ENCODE measurements at places on chromosomes 16 and 17.

DNA sequence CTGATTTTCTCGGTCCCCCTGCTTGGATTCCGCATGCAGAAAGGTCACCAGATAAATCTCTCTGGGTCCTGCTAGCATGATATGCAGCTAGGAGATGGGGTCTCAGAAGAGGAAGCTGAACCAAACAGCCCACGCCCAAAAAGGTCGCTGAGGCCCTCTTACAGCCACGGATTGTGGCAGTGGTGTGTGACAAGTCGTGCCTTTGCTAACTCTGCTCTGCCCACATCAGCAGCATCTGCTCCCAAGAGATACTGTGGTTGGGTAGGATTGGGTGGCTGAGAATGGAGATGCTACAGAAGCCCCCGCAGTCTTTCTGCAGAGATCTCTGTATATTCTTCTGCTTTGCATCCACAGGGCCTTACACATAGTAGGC lies 15.2 kb upstream of the SKAP1 start:
- no peak for DNase-seq

DNA sequence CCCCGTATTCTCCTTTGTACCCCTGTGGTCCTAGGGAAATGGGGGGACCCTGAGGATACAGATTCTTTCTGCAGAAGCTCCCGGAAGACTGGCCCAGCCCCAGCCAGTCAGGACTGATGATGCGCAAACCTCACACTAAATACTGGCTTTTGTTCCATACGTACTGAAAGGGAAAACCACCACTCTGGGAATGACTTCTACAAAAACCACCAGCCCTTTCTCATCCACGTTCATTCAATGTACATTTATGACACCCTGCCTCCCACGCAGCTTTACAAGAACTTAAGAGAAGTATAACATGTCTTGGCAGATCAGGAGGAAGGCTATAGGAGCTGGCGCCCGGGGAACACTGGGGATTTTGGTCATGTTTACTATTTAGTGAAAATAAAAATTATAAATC lies 70.6 kb downstream of the MARCHF10 start:
- DNase-seq = no peak

DNA sequence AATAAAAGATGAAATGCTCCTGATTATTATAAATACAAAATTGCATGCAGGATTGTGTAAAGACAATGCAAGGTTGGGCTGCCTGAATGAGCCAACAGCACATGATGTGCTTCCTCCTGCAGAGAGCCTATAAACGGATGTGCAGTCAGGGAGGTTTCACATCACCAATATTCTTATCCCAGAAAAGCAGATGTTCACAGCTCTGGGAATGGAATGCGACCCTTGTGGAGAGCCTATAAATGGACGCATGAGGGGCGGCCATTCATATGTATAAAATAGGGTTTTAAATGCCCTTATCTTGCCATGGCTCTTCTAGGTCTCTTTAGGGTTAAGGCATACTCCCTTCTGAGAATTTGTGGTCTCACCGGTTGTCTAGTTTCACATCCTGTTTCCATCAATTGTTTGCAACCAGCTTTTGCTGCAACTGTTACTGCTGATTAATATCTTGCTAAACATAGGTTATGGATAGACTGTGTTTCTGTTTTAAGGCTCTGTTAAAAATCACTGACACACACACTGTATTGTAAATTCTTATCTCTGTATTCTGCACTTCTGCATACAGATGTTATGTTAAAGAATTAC lies 31.9 kb downstream of the SLFN11 start:
- DNase-seq = no peak

DNA sequence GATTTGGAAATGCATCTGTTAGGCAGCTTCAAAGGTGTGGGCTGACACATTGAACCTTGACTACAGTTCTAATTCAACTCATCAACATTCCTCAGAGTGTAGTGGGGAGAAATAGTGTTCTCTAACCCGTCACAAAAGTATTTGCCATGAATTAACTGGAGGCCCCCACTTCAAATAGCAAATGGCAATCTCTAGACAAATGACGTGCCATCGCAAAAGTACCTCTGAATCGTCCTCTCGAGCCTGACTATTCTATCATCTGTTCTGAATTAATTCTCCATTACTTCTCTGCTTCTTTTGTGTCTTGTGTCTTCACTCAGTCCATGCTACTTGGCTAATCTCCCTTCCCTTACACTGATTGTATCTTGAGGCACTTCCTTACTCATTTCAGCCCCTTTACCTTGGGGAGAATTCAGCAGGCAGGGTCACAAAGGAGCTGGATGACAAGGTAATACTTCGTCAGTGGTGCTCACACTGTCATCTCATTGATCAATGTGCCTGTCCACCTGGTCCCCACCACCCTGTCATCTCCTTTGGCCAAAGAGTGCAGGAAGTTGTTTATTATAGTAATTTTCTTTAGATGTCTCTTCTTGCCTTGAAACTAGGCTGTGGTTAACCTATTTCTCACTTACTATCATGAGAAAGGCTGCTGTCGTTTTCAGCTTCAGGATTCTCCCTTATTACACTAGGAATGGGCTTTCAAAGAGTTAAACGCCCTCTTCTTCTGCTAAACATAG lies 108.4 kb downstream of the SYCE1L start:
- DNase-seq = no peak

GRCh38 chr16:10182222-10183053 lies at the start of gene GRIN2A:
TSS of gene GRIN2A (minus strand) at chr16:10182428. CDS start at chr16:10180411, 2,017 bp downstream.
- DNase-seq = no peak

DNA sequence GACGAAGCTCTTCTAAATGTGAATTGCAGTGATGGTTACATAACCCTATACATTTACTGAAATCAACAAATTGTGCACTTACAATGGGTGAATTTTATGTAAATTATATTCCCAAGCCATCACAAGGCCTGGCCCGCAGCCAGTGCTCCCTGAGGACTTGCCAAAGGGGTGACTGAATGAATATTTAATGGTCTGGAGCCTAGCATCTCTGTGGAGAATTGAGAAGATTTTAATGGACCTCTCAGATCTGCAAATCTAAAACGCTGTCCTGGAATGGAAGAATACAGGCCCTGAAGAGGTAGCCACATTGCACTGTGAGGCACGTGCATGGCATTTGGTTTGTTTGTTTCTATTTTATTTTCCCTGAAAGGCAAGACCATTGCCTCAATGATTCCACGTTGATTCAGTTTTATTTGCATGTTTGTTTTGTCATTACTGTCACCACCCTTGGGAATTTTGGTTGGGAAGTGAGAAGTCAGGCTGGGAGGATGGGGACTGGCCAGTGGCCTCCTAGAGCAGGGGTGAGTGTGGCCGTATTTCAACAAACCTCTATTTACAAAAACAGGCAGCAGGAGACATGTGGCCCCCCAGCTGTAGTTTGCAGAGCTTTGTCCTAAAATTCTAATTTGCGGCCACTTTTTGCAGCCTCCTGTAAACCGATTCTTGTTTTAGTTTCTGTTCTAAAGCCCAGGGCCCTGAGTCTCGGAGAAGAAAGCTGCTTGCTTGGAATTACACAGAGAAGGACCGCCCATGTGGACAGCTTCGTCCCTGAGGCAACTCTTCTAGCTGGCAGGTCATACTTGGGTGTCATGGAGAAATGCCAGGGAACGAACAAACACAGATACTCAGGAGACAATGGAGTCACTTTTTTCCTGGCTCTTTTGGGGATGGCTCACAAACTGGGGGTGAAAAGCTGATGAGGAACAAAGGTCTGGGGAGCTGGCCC lies 40.5 kb upstream of the GCSH start:
- DNase-seq = no peak

DNA sequence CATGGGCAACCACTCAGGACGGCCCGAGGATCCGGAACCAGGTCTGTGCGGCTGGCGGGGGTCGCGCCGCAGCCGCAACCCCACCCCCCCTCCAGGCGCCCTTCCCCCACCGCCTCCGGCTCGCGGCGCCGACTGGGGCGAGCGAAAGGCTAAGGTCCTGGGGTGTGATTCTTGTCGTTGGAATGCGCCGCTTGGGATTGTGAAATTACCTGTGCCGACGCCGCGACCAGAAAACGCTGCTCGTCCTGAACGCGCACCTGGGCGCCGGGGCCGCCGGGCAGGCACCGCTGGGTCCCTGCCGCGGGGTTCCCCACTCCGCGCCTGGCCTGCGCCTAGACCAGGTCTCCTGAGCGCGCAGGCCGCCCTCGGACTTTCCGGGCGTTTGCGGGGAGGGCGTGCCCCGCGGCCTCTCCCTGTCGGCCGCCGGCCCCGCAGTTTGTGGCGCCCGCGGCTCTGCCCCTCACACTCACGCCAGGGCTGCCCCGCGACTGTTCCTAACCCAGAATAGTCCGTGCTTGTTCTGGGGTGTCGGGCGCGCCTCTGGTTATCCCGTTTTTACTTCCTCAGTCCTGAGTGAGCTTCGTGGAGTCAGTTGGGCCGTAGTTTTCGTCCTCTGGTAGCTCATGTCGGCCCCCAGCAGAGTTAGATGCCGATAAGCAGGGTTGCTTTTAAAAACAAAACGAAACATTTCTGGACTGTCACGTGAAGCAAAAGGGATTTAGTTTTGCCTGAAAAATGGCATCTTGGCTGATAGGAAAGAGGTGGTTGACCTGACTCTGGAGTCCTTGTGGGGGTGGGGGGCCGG lies 147.2 kb downstream of the SPECC1 start:
- DNase-seq = no peak

DNA sequence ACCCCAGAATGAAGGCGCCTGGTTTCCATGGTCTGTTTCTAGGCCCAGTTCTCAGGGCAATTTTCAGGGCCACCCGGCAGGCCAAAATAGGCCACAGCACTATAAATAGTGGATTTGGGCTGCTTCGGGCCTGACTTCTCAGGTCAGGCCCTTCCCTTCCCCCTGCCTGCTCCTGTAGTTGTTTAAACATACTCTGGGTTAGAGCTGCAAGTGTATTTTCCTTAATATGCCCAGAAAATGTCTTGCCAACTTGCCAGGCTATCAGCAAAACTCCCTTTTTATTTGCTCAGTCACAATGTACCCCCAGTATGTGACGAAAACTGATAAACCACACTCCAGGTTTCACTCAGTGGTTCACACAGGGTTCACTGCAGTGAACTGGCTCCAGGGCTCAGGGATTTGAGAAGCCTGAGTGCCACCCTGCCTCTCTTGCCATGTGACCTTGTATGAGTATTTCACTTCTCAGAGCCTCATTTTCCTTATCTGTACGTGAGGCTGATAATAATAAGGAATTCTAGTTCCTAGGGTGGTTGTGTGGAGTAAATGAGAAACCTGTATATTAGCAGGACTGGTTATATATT lies 76.5 kb downstream of the GPRC5B start:
- no peak for DNase-seq

DNA sequence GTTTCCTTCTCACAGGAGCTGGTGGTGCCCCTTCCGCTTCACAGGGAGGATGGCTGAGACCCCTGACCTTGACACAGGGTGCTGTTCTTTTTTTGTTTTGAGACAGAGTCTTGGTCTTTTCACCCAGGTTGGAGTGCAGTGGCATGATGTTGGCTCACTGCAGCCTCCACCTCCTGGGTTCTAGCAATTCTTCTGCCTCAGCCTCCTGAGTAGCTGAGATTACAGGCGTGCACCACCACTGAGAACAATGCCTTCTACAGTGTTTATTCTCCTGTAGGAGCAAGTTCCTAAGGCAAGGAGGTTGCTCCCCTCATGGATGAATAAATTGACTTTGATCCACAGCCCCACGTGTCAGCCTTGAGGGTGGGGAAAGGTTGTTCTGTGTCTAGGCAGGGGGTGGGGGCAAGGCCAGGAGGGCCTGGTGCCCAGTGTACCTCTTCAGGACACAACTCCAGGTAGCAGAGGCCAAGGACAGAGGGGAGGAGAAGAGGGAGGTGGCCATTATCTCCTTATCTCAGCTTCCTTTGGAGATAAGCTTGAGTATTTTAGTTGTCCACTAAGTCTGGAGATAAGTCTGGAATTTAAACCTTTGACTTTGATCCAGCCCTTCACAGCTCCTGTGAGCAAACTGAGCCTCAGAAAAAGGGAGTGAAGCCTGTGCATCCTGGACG lies 159.4 kb downstream of the SEC14L1 start:
- no peak for DNase-seq
